ENCODE measurements at places on chromosomes 1 and 21.
A peak's percentile ranks its signal among the peaks of the same experiment; 100 is the strongest.

DNA sequence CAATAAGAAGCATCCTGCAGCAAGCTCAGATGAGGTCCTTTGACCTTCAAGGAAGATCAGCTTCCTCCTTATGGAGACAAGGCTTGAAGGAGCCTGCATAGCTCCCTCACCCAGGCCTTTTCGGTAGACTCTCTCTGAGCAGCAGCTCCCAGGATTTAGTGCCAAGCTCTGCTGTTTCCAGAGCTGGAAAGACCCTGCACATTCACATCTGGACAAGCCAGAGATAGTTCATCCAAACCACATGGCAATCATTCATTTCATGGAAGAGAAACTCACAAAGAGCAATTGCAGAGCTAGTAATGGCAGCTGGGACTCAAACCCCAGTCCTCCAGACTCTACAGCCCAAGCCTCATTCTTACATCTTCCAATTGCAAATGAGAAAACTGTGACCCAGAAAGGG, 76.4 kb upstream of the EDN2 start:
- DNase-seq, result no peak

- DNase-seq, result no peak
Observed at GRCh38 chr1:204503122-204503912, 8.7 kb upstream of the PIK3C2B start.

- DNase-seq, result peak; percentile 54
Observed at GRCh38 chr1:37752583-37753471, 12.1 kb downstream of the EPHA10 start.

DNA sequence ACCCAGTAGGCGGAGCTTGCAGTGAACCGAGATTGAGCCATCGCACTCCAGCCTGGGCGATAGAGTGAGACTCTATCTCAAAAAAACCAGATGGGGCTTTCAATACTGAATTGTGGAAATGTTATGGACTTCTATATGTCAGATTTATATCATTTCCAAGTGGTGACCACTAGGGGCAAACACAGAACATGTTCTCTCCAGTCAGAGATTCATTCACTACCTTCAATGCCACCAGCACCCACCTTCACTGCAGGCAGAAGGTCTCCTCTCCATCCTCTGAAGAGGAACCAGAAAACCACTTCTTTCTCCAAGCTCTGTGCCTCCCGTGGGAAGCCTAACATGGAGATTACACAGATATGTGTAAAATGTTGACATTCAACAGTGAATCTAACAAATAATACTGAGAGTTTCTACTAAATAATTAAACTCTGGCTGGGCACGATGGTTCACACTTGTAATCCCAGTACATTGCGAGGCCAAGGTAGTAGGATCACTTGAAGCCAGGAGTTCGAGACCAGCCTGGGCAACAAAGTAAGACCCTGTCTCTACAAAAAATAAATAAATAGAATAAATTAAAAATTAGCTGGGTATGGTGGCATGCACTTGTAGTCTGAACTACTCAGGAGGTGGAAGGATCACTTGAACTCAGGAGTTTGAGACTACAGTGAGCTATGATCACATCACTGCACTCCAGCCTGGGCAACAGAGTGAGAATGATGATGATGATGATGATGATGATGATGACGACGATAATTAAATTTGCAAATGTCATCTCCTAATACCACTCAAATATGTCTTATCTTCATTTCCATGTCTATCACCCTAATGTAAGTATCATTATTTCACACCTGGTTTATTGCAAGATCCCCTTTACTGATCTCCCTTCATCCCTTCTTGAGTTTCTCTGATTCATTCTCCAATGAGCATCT, 151.1 kb downstream of the ZNF281 start:
- no peak for DNase-seq

GRCh38 chr1:77399250-77400086, 117.6 kb downstream of the AK5 start:
- DNase-seq, result no peak

All from activated CD4-positive, alpha-beta T cell treated with anti-CD3 and anti-CD28 coated beads for 36 hours (primary cell).